Dorsolateral prefrontal cortex (tissue), 122 donors: ENCODE measurements at places on chromosomes 12 and 14.

GRCh38 chr12:82835217-82835616 is 148.5 kb downstream of the TMTC2 start:
- DNase-seq, result no peak

GRCh38 chr14:91342206-91342760 is 75.3 kb downstream of the CCDC88C start:
- DNase-seq, result no peak

DNA sequence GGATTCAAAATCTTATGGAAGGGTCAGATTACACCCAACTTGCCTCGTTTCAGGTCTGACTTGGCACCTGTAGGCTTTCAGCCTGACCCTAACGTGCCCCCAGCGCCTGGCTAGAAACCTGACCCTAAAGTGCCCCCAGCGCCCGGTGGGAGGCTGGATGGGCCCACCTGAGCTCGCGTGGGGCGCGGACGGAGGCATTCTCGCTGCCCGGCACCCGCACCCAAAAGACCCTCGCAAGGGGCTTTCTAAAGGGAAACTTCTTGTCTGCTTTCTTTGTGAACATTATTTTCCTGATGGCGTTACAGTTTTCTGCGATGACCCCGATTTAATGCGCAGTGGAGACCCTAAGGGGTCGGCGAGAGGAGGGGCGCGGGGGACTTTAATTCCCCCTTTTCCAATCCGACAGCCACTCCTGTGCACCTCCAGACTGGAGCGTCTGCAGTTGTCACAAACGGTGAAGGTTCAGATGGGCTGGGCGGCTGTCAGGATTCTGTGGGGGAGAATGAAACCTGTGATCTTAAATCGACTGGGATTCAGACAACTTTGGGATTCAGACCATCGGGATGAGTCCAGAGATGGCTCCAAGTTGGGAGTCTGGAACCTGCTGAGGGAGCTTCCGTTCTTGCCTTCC is 751 bp upstream of the HRK start:
- no peak for DNase-seq

- no peak for DNase-seq
Observed at GRCh38 chr14:54629183-54629582, 62.3 kb downstream of the SAMD4A start.

DNA sequence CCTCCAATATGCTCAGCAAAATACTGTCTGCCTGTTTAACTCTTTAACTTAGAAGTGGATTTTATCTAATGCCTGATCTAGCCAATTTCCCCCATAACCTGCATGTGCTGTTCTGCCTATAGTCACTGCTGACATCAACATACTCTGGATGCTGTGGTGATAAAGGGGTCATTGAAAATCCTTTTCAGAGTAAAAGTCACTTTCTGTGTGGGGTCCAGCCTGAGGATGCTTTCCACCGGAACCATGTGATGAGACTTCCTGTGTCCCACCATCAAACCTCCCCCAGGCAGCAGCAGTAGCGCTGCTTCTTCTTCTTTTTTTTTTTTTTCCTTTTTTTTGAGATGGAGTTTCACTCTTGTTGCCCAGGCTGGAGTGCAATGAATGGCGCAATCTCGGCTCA is 607.0 kb downstream of the BCL11B start:
- DNase-seq, result no peak

DNA sequence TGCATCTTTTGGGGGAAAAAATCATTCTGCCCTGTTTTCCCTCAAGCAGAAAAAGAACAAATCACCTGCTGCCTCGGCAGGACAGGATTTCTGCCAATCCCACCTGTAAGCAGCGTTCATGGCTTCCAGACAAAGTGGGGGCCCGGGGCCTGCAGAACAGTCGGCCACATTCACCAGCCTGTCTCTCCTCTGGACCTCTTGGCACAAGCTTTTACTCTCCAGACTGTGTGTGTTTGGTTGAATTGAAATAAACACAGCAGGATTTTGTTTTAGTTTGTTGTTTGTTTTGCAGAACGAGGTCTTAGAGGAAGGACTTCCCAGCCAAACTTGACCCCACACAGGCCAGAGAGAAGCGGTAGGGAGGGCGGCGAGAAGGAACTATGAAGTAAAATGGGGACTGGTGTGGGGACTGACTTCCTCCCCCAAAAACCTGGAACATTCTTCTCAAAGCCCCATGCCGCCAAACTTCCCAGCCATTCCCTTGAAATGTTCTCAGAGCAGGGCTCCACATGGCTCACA is 41.7 kb upstream of the FOS start:
- no peak for DNase-seq

DNA sequence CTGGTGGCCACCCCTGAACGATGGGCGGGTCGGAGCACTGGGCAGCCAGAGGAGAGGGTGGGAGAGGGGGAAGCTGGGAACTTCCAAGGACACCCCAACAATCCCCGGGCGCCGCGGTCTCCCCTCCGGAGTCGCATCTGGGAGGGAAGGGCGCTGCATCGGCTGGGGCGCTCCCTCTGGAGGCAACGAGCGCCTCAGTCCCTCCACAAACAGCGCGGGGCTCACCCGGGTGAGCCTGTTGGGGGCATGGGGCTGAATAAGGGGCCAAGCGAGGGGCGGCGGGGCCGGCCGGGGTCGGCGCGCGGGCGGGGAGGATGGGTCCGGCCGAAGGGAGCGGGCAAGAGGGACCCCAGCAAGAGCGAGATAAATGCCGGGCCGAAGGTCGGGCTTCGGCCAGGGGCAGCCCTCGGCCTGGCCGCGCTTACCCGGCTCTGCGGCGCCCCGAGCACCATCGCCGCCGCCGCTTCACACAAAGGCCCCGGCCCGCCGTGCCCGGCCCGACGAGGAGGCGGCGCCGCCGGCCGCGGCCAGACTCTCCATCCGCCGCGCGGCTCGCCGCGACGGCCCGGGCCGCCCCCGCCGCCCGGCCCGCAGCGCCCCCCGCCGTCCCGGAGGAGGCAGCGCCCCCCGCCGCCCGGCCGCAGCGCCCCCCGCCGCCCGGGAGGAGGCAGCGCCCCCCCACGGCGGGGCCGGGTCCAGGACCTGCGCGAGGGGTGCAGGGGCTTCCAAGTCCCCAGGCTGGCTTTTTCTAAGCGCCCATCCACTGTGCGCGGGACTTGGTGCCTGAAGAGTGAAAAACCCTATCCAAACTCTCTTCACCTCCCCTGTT is at the start of gene ZBTB39:
ZBTB39 (minus strand) TSS at position 567 of the 829 bp plus-strand sequence. CDS start 1,629 bp downstream, outside the sequence.
- DNase-seq, result peak; percentile 35

GRCh38 chr12:95607642-95608041 is 56.4 kb upstream of the USP44 start:
- DNase-seq, result no peak

DNA sequence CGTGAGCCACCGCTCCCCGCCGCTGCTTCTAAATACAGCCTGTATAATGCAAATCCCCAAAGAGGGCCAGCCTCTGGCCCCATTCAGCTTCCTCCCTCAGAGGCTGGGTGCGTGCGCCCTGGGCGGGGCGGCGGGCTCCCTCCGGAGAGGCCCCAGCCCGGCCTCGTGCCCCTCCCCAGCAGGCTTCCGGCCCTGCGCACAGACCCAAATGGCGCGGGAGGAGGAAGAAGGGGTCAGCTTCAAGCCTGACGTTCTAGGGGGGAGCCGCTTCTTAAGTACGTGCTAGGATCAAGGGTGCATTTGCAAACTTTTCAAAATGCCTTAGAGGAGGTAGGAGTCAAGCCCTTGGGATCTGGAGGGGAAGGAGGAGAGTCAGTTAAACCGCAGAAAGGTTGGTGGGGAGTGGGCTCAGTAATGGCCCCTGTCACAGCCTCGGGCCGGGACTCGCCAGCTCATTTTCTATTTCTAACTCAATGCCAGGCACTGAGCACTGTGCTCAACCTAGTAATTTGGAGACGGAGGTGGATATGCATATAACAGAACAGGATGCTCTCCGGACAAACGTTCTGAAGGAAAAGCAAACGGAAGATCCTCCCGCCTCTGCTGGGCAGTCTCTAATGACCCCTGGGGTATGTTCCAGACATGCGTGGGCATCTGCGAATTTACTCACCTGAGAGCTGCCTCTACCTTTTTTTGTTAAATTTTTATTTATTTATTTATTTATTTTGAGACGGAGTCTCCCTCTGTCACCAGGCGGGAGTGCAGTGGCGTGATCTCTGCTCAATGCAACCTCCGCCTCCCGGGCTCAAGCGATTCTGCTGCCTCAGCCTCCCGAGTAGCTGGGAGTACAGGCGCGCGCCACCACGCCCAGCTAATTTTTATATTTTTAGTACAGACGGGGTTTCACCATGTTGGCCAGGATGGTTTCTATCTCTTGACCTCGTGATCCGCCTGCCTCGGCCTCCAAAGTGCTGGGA is 32.3 kb downstream of the NINJ2 start:
- DNase-seq, result no peak

DNA sequence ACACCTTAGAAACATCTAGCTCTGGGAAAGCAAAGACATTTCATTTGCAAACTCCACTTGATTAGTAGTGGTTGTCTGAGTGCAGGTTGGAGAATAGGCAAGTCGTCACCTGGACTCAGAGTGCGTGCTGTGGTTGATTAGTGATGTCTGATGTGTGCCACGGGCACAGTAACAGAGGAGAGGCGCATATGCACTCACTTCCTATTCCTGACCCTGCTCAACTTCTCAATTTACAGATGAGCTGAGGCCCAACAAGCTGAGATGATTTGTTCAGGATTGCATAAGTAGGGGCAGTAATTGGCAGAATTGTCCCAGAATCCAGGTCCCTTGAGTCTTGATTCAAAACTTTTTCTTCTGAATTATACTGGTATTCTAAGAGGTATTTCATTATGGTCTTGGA is 44.9 kb downstream of the ADCK1 start:
- no peak for DNase-seq

- DNase-seq, result no peak
Observed at GRCh38 chr12:22334410-22335100, at the start of gene ST8SIA1. Gene ST8SIA1, minus strand, starts transcription at chr12:22334707. Its CDS starts 475 bp downstream, at chr12:22334232.

GRCh38 chr14:103055695-103056094 is 1.7 kb downstream of the CDC42BPB start:
- DNase-seq, result no peak

- DNase-seq, result no peak
Observed at GRCh38 chr12:111175396-111176094, 193.3 kb downstream of the PHETA1 start.

GRCh38 chr12:59780605-59781135 is 184.8 kb downstream of the SLC16A7 start:
- no peak for DNase-seq

DNA sequence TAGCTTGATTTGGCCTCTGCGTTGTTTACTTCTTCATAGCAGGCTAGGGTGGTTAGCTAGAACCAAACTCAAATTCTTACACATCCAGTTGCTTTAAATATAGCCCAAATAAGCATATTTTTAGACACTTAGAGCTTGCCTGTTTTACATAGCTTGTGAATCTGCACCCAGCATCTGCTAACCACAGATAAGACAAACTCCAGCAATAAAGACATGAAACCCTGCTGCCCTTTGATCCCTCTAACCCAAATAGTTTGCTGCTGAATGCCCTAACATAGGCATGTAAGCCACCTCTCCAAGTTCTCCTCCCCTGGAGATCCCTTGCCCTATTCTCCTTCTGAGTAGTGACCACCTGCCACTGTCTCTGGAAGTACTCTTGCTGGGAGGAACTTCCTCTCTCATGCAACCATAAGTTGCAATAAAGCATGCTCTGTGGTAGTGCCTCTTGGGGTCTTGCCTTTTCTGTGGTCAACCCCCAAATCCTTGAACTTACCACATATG is 185.6 kb downstream of the TMEM117 start:
- no peak for DNase-seq
